ENCODE measurements at places on chromosomes 11 and 22. TPM values are rescaled to one million over a fixed set of nuclear protein-coding genes. Genes with fewer than 3 reads are reported as not detected.

DNA sequence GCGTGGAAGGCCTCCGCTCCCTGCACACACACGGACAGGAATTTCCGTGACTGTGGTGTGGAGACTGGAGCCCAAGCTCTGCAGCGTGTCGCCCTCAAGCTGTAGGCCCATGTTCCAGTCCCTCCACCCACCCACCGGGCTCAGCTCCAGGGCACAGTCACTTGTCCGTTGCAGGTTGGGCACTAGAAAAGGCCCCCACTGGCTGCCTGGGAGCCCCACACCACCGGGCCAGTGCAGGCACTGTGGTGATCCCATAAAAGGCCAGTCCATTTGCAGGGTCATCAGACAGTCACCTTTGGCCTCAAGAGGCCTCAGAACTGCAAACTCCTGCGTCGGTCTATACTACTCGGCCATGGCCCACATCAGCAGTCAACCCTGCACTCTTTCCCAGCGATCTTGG lies 16.3 kb downstream of the RAB36 start:
- no peak overlapping the region for H3K4me3 ChIP-seq
- H3K27me3 ChIP-seq, result peaks cover 20% of the 10 kb centered on the region
- H3K27ac ChIP-seq, result no peak overlapping the region
- H3K4me1 ChIP-seq, result no peaks in the 10 kb centered on the region
- no peak for DNase-seq

The OR52I2 gene
- not detected for total RNA-seq

The PGM2L1 gene
- total RNA-seq, result 9.6 TPM

DNA sequence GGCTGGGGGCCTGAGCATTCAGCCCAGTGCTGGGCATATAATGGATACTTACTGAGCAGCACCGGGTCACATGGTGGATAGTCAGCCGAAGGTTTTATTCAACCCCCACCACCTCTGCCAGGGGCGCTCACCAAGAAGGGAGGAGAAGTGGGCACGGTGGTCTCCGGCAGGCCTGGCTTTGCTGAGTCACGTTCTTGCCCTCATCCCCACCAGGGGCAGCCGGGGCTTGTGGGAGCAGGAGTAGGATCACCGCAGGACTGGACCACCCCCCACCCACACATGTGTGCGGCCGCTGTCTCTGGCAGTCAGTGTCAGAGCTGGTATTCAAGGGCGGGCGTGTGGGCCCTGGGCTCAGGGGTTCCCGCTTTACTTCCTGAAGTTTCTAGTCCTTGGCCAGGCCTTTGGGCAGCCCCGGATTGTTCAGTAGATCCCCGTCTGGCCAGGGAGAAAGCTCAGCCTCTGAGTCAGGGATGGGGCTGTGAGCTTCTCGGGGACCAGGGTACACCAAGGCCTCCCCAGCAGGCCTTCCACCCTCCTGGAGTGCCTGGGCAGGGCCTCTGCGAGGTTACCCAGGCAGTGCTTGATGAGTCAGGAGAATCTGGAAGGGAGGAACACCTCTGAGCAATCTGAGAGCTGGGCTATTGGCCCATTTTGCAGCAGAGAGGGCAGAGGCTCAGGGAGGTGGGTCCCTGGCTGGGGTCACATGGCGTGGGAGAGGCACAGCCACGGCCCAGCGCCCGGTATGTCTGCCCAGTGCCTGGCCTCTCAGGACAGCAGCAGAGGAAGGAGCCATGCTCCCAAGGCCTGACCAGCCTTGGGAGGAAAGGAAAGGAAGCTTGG lies 60.6 kb downstream of the RTL6 start:
- no peaks in the 10 kb centered on the region for H3K36me3 ChIP-seq
- no peak overlapping the region for H3K27ac ChIP-seq
- H3K27me3 ChIP-seq, result no peaks in the 10 kb centered on the region
- no peak overlapping the region for H3K4me3 ChIP-seq
- H3K4me1 ChIP-seq, result no peaks in the 10 kb centered on the region
- DNase-seq, result no peak

The TMEM138 gene
- 74.4 TPM for total RNA-seq

DNA sequence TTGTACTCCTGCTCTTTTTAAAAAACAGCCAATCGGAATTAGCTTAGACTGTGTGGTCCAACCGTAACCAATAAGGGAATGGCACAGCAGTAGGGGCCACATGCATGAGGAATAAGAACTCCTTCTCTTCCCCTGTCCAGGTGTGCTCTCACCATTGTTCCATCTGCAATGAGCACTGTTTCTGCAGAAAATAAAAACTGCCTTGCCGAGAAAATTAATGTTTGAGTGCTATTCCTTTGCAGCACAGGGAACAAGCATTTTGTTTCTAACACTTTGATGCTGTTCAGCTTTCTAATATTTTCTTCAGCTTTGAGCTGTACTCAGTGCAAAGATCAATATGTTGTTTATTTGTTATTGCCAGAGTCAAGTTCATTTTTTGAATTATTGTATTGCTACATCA lies 57.9 kb downstream of the PIWIL3 start:
- H3K27me3 ChIP-seq, result no peaks in the 10 kb centered on the region
- no peak overlapping the region for H3K27ac ChIP-seq
- H3K36me3 ChIP-seq, result no peaks in the 10 kb centered on the region
- H3K4me3 ChIP-seq, result no peak overlapping the region
- no peaks in the 10 kb centered on the region for H3K4me1 ChIP-seq
- no peak for DNase-seq

The KCNE3 gene
- 0.07 TPM for total RNA-seq

GRCh38 chr11:57647372-57647771 lies 2.3 kb downstream of the YPEL4 start:
- no peak for DNase-seq
- peaks cover 19% of the 10 kb centered on the region for H3K4me1 ChIP-seq
- no peaks in the 10 kb centered on the region for H3K36me3 ChIP-seq

The SPDYC gene
- not detected for total RNA-seq

DNA sequence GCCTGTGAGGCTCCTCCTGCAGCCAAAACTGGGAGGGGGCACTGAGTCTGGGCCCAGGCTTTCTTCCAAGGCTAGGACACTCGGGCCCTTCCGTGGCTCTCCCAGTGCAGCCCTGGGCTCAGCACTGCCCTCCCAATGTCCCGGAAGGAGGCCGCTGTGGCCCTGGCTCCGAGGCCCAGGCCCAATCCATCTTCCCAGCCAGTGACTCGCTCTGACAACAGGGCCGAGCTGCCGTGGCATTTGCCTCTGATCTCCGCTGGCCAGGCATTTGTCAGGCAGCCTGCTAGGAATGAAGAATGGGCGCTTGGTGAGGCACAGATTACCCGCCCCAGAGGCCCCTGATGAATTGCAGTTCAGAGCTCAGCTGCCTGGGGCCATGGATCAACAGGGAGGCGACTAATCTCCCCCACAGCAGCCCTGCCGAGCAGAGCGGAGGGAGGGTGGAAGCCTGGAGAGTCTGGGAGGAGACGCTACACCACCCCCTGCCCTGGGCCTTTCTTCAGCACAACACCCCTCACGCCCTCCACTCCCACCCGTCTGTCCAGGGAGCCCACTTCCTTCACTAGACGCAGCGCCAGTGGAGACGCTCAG lies 8.3 kb downstream of the FXYD2 start:
- H3K4me1 ChIP-seq, result peaks cover 45% of the 10 kb centered on the region
- H3K36me3 ChIP-seq, result no peaks in the 10 kb centered on the region
- no peak overlapping the region for H3K4me3 ChIP-seq
- no peak overlapping the region for H3K27ac ChIP-seq
- no peaks in the 10 kb centered on the region for H3K27me3 ChIP-seq

DNA sequence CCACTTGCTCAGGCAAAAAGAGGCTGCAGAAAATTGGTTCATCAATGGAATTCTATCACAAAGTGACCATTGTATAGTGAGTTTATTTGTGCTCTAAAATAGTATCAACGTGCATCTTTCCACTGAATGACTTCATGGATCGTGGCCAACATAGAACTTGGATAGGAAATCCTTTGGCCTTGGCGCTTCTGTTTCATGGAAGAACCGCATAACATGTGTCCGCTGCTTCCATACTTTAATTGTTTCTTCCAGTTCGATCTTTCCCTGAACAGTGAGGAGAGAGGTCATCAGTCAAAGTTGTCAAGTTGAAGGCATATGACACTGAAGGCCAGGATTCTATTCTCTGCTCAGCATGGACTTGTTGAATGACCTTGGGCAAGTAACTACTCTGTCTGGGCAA lies 4.5 kb downstream of the NDUFA6 start:
- peaks cover 37% of the 10 kb centered on the region for H3K36me3 ChIP-seq
- H3K27ac ChIP-seq, result no peak overlapping the region
- H3K27me3 ChIP-seq, result no peaks in the 10 kb centered on the region
